ENCODE measurements at places on chromosomes 13 and 19.

- DNase-seq: no peak
Observed at GRCh38 chr19:57615346-57615745, 1.3 kb downstream of the ZNF134 start.

- DNase-seq: peak; percentile 0
Observed at GRCh38 chr13:80499536-80500290, 158.8 kb upstream of the SPRY2 start.

GRCh38 chr13:39350461-39350881 is 252.5 kb downstream of the LHFPL6 start:
- peak; percentile 33 for DNase-seq

GRCh38 chr19:52566121-52566520 is 4.0 kb upstream of the ZNF701 start:
- no peak for DNase-seq

DNA sequence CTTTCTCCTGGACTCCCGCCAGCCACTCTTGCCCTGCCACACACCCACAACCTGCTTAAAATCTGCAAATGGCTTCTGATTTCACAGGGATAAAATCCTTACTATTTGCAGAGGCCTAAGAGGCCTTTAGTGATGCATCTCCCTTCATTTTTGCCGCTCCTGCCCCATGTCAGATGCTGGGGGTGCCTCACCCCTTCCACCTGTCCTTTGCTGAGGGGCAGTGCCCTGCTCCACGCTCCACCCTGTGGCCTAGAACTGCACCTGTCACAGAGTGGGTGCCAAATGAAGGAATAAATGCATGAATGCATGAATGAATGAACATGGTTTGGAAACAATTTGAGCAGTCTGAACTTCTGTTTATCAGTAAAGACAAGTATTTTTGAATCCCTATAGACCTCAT is 34.1 kb upstream of the UQCRFS1 start:
- DNase-seq: no peak

DNA sequence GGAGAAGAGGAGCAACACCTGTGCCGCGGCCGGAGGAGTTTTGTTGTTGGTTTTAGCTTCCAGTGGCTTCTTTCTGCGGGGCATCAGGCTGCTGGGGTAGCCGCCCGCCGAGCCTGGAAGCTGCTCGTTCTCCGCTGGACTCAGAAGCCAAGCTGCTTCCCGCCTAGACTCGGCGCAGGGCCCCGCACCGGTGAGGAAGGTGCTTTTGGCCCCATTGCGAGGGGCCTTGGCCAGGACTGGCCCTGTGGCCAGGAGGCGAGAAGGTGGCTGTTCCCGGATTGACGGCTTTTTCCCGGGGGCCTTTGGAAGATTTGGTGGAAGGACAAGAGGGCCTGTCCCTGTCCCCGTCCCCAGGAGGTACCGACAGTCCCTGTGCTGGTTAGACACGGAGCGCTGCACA is 28.8 kb downstream of the CERS1 start:
- no peak for DNase-seq

GRCh38 chr19:15107061-15108010 is at the start of gene SYDE1:
TSS of gene SYDE1 (plus strand) at chr19:15107401. CDS start at chr19:15107434, 33 bp downstream.
- DNase-seq: peak; percentile 72

- DNase-seq: no peak
Observed at GRCh38 chr13:114013952-114014629, 40.2 kb upstream of the C13orf46 start.

DNA sequence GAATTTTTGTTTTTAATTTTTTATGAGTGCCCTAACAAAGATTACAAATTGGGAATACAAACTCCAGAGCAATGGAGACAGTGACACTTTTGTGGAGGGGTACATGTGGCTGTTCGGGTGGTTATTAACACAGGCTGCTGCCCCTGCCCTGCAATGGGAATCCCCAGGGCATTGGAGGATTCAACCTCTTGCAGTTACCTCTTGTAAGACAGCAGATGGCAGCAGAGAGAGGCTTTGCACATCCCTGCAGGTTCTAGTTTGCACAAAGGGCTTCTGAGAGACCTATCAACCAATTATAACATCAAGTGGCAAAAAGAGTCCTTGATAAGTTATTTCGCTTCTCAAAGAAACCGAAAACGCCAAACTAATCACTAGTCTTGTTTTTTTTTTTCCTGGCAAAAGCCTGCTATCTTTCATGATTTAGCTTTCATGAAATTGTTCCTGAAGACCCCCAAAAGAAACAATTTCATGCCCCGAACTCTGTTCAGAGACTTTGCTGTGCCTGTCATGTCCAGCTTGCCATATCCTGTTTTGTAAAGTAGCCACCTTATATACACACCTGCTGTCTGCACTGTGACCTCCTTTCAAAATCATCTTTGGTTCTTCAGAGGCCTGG is 10.4 kb downstream of the GJB2 start:
- peak; percentile 83 for DNase-seq

DNA sequence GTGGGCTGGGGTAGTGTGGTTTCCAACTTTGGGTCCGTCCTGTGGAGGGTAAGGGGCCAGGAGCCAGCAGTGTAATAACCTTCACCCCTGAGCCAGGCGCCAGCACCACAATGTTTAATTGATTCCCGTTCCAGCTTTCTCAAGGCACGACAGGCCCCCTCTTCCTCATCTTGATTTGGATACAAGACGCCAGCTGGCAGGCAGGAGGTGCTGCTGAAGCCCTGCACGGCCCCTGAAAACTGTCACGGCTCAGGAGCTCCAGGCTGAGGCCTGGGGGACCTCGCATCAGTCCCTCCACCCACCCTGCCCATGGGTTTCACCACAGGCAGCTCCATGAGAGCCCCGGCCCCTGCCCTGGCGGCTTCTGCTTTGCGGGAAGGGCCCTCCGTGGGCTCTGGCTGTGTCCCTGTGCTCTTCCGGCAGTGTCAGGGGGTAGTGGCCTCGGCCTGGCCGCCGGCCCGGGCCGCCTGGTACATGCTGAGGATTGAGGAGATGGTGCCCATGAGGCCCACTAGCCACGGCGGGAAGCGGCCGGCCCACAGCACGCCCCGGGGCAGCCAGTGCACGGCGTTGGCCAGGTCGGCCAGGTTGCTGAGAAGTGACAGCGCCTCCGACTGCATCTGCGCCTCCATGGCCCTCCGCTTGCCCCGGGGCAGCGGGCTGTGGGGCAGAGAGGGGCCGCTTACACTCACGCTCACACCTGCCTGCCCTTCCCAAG is 11.9 kb downstream of the PEX11G start:
- no peak for DNase-seq

- DNase-seq: peak; percentile 79
Observed at GRCh38 chr13:90686442-90686841, 661.0 kb upstream of the MIR17HG start.

GRCh38 chr13:48594096-48594815 is 59.5 kb upstream of the CYSLTR2 start:
- no peak for DNase-seq

DNA sequence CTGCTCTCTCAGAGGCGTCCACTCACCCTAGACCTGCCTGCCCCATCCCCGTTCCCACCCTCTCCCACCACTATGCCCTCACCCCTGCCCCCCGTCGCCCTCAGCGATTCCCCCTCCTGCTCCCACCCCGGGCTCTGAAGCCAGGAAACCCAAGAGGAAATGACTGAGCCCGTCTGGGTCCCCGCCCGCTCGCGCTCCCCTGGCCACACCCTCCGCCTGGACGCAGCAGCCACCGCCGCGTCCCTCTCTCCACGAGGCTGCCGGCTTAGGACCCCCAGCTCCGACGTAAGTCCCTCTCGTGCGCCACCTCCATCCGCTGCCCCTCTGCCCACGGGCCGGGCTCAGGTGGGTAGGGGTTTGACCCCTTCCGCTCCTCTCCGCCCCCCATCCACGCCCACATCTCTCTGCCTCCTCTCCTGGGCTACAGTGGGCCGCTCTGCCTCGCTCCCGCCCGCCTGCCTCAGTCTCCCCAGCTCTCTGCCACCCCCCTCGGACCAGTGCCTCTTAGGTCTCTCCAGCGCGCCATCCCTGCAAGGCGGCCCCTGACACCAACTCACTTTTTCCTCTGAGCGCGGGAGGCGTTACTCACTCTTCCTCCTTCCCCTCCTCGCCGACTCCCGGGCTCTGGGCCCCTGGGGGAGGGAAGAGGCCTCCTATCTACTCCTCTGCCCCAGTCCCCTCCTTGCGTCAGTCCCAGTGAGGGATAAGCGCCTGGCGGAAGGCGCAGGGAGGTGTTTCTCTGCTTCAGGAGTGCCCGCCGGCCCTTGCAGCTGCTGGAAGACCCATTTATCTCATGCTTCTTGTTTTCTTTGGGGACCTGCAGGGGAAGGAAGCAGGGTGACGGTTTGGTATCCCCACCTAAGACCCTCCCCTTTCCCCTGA is at the start of gene FXYD5:
FXYD5 (plus strand) TSS at position 211 of the 882 bp plus-strand sequence. CDS start 816 bp downstream, outside the sequence.
- peak; percentile 72 for DNase-seq

DNA sequence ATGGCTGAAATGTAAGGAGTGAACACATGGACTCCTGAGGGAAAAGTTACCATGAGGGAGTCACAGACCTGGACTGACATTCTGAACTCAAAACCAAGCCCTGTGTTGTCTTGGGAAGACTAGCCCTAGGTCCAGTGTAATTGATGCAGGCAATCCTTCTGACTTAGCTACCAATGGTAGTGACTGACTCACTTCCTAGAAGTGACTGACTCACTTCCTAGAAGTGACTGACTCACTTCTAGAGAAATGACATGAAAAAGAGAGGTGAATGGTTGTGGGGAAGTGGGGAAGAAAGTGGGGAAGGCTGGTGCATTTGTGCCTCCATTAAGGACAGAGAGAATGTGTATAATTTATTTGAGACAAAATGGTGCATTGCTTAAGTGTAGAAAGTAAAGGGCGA is 49.9 kb downstream of the EDNRB start:
- no peak for DNase-seq

GRCh38 chr13:62799038-62799535 is 1383.4 kb upstream of the PCDH20 start:
- no peak for DNase-seq
